ENCODE measurements at places on chromosomes 3 and 15.
A peak's percentile ranks its signal among the peaks of the same experiment; 100 is the strongest.

- no peak for DNase-seq
These were observed 173.6 kb downstream of the PTPRG start for GRCh38 chr3:61734749-61735686.

GRCh38 chr3:39177708-39178332, 14.6 kb downstream of the XIRP1 start:
- DNase-seq: peak; percentile 45

DNA sequence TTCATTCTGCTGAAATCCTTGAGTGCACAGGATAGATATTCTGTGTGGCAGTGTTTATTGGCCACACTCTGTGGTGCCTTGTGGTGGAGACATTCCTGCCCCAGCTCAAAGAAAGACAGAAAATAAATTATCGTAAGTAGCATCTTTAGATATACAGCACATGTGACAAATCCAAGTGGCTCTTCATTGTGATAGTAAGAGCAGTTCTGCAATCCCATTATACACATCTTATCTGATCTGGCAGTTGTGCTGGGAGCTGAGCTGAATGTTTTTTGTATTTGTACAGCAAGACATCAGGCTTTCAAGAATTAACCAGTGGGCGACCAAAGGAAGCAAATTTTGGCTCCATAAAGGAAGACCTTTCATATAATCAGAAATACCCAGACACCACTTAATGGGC, 235.3 kb upstream of the MRPL3 start:
- peak; percentile 82 for DNase-seq

GRCh38 chr3:99885851-99886250, 68.2 kb downstream of the CMSS1 start:
- no peak for DNase-seq

DNA sequence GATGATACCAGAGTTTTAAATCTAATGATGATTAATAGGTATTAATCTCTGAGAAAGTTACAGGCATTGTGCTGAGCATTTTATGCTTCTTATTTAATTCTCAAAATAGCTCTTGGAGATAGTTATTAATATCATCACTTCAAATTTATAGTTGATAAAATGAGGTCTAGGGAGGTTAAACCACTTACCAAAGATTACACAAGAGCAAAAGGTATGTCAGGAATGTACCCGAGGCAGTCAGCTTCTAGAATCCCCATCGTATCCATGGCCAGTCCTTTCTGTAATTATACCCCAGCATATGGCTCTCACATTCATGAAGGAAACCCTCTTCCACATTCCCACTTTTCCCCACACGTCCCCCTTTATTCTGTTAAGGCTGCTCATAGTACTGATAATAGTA, 421.3 kb downstream of the PYDC2 start:
- DNase-seq: no peak

DNA sequence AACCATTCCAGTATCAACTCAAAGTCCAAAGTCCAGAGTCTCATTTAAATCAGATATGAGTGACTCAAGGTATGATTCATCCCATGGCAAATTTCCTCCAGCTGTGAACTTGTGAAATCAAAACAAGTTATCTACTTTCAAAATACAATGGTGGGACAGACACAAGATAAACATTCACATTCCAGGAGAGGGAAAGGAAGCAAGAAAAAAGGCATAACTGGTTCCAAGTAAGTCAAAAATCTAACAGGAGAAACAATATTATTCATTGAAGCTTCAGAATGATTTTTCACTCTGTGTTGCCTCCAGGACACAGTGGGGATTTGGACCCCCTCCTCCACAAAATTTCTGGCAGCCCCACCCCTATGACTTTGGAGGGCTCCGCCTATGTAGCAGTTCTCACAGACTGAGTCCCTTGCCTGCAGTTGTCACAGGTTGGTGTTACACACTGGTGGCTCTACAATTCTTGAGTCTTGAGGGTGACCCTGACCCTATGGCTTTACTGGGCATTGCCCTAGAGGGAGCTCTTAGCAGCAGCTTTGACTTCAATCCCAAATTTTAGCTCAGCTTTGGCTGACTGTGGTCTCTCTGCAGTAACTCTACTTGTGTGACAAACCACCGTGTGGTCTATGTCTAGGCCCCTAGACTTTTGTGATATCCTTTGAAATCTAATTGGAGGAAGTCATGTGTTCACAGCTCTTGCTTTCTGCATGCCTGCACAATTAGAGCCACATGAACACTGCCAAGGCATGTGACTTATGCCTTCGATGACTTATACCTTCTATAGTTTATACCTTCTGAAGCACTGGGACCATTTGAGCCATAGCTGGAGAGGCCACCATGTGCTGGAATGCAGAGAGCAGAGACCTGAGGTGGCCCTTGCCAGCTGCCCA, 644.2 kb downstream of the GRM7 start:
- DNase-seq: no peak

DNA sequence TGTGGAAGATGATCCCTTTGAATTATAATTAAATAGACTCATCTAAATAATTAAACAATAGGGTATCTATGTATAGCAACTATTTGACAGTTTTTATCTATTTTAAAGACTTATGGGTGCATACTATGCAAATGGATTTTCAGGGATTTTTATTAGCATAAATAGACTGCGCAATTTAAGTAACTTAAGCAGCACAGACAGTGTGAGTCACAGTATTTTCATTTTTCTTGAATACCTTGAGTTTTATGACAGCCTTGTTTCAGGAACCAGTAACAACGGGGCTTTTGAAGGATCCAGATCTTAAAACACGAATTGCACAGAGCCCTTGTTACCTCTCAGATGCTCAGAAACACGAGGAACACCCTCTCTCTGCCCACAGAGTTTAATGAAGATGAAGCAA, 175.5 kb upstream of the CD96 start:
- DNase-seq: no peak

DNA sequence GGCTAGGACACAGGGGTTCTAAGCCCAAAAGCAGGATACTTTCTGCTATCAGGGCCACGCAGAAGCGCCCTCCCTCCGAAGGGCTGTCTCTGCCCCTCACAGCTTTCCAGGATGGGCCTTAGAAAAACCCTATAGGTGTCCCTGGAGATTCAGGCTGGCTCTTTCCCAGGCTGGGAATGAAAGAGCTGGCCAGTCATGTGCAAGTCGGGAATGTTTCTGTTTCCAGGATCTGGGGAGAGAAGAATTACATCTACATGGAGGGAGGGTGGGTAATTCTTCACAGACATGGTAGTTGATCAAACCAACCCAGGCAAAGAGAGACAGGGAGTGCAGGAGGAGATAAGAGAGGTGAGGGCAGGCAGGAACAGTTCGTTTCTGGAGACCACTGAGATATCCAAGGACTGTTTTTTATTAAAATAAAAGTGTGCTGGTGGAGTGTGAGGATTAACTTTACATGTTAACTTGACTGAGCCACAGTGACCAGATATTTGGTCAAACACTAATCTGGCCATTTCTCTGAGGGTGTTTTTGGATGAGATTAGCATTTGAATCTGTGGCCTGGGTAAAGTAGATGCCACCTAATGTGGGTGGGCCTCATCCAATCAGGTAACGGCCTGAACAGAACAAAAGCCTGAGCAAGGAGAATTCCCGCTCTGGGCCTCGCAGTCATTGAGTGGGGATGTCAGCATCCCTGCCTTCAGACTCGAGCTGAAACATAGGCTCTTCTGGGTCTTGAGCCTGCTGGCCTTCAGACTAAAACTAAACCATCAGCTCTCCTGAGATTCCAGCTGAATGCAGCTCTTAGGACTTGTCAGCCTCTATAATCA, 15.3 kb downstream of the NUP210 start:
- DNase-seq: no peak

- no peak for DNase-seq
These were observed 35.1 kb upstream of the P3H2 start for GRCh38 chr3:190155752-190156151.

DNA sequence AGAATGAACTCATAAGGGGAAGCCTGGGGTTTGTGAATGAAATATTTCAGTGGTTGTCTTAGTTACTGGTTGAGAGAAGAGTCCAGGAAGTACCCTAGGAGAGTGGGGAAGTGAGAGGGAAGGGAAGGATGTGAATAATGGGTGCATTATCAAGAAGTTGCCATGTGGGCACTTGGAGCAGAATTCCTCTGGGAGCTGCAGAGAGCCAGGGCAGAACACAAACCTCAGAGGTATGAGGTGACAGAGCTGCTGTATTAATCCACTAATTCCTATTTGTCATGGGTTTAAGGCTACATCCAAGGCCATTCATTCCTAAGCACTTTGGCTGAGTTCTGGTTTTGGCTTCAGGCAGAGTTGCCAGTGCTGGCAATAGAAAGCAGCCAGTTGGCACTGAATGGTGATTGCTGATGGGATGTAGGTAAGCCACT, 29.0 kb downstream of the NDUFB4 start:
- no peak for DNase-seq

DNA sequence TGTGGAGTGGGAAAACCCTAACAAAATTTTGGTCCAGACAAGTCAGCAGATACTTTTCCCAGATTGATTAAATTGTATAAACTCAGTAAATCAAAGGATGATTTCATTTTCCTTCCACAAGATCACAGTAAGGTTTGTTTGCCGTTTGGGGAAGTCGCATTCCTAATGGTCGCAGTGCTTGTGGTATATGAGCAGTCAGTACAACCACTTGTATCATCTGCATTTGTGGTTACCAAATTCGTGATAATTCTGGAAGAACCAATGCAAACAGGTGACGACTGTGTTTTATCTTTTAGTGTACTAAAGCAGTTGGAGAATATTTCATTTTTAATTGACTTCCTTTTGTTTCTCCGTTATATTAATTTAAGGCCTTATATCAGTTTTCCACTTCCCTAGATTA, 100.0 kb upstream of the CNTN6 start:
- DNase-seq: no peak

DNA sequence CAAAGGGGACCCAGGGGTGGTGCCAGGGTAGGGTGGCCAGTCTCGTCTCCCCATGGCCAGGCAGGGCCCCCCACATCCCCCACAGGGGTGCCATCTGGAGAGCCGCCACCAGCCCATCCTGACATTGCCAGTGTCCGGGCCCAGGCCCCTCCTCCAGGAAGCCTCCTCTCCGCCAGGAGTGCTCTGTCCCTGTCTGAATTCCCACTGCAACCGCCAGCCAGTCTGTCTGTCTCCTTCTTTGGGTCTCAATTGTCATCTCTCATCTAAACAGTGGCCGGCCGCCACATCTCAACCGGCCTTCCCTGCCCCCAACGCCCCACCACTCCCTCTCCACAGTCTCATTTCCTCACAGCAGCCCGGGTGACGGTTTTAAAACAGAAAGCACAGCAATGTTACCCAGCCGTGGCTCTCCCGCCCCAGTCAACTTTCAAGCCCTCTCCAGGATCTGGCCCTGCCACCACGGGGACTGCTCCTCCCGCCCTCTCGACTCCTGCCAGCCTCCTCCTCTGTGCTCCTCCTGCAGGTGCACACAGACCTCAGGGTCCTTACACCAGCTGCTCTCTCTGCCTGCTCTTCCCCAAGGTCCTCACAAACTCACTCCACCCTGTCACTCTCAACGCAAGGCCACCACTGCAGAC, 57.0 kb downstream of the IQSEC1 start:
- peak; percentile 74 for DNase-seq

DNA sequence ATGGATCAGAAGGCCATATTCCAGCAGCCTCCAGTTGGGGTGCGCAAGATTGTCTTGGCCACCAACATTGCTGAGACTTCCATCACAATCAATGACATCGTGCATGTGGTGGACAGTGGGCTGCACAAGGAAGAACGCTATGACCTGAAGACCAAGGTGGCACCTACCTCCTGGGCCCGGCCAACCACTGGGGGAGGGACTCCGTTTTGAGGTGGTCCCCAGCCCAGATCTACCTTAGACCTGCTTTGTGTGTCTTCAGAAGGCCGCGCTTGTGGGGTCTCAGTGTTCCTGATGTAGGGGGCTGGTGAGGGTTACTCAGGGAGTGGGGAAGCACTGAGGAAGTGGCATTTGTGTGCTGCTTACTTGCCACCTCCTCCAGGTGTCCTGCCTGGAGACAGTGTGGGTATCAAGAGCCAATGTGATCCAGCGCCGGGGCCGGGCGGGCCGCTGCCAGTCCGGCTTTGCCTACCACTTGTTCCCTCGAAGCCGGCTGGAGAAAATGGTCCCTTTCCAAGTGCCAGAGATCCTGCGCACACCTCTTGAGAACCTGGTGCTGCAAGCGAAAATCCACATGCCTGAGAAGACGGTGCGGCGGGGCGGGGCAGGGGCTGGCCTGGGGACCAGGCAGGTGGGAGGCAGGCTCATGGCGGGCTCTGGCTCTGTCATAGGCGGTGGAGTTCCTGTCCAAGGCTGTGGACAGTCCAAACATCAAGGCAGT, 45.0 kb downstream of the DHX30 start:
- DNase-seq: no peak

DNA sequence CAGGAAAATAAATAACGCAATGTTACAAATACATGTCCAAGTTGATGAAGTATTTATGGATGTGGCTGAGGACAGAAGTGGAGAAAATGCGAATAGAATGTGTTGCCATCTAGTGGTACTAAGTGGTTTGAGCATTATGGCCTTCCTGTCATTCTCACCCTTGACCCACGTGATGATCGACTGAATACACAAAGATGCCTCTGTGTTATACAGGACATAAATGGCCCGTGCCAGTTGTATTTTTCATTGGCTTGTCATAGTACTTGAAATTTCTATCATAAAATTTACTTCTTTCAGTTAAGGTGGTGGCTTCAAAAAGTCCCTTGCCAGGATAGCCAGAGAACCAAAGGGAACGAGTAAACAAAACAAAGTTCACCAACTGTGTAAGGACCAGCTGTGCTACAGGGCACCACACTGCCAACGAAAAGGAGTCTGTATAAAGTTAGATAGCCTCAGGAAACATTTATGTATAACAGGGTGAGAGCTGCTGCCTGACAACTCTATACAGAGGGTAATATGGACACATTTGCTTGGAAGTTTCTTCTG, 103.7 kb downstream of the MYH15 start:
- no peak for DNase-seq

DNA sequence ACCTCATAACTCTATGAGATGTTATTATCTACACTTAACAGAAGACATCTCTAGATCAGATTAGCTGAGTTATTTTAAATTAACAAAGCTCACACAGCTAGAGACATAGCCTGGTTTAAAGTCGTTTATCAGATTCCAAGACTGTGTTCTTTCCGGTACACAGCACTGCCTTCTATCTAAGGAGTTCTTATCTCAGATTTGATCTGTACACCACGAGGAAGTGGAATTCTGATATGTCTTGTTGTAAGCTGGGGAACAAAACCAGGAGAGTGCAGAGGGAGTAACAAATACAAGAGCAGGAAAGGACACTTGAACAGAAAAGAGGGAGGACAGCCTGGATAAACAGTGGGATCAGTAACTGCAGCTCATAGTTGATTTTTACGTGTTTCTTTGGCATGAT, 61.7 kb upstream of the KCNMB2 start:
- no peak for DNase-seq

GRCh38 chr15:89436560-89437311, 59.6 kb downstream of the RHCG start:
- DNase-seq: no peak

DNA sequence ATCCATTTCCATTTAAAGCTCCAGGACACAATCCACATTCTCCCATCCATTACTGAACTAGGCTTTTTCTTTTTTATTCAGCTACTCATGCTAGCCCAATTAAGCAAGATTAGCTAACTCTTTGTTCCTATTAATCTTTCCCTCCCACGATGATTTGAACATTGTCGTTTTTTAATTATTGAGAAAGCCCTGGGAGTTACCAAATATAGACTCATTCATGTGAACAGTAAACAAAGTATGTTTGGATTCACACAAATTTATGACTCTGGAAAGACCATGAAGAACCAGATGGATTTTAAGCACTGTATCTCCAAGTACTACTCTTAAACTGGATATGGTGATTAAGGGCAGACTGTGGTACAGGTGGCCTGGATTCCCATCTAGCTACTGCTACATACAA, 82.2 kb downstream of the STRIT1 start:
- DNase-seq: no peak

GRCh38 chr3:2098398-2099027, at the start of gene CNTN4:
Gene CNTN4, plus strand, starts transcription at chr3:2098866.
- DNase-seq: peak; percentile 57

- no peak for DNase-seq
These were observed 6.0 kb downstream of the NXPE3 start for GRCh38 chr3:101784855-101785613.

Measured in DMS79 (cell line).